ENCODE measurements at places on chromosomes 4 and X.

GRCh38 chr4:18735740-18736268, 714.2 kb upstream of the LCORL start:
- no peak for DNase-seq

DNA sequence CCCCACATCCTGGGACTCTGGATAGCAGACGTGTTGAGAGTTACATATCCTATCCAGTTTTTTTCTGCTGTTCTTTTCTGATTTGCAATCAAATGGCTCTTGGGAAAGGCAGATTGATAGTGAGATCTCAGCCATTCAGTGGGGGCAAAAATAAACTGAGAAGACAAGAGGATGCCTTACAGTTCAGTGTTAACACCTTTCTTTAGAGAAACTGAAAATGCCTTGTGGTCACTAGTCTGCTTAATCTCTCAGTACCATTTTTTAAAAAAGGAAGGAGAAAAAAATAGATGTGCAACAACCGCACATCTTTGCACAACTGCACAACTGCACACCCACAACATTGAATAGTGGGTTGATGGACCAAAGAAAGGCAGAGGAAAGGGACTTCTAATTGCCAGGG, 109.3 kb downstream of the ARHGEF9 start:
- no peak for DNase-seq

DNA sequence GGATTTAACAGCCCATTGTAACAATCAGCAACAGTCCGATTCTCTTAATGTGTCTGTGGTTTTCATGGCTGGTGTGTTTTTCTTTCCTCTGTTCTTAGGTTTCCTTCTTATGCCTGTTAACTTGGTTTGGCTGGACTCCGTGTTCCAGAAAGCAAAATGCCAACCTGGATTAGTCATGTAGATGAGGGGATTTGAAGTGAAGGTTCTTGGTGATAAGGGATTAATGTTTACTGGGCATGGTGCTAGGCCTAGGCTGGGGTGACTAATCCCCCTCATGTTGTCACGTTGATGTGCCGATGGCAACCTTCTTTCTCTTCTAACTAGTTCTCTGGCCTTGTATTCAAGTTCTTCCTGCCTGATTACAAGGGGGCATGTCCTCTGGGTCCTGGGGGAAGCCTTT, 85.9 kb downstream of the REPS2 start:
- DNase-seq, result no peak

GRCh38 chr4:168183717-168184571, 91.6 kb downstream of the ANXA10 start:
- DNase-seq, result no peak

- DNase-seq, result no peak
Measured at GRCh38 chrX:77597090-77597489, 149.9 kb downstream of the FGF16 start.

GRCh38 chrX:24594501-24594900, 52.6 kb downstream of the PCYT1B start:
- DNase-seq, result no peak

Data from COR-L47 (cell line).